ENCODE measurements at places on chromosomes 6 and 20.
A peak's percentile ranks its signal among the peaks of the same experiment; 100 is the strongest.

GRCh38 chr20:40019510-40019909, 669.5 kb downstream of the MAFB start:
- DNase-seq: no peak

GRCh38 chr6:51542475-51542874, 544.9 kb downstream of the PKHD1 start:
- DNase-seq: no peak

GRCh38 chr20:16777126-16777525, 29.0 kb downstream of the OTOR start:
- no peak for DNase-seq

DNA sequence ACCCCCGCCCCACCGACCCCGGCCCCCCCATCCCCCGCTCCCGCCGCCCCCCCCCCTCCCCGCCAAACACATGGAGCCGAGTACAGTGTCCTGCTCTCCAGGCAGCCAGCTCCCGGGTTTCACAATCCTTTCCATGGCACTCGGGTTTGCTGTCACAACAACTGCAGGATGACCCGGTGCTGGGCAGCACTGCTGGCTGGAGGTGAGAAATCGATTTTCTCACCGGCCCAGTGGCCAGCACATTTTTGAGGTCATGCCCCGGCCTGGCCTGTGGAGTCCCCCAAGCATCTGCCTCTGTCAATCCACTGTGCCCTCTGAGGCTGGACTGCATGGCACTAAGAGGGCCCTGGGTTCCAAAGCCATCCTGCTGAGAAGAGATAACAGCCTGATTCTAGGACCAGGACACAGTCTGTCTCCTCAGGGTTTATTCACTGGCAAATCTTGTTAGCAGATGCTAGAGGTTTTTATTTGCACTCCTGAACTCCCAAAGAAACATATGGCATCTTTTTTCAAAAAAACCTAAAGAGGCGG, 129.5 kb downstream of the NFATC2 start:
- no peak for DNase-seq

- no peak for DNase-seq
Measured at GRCh38 chr6:168315596-168315995, 4.0 kb downstream of the DACT2 start.

DNA sequence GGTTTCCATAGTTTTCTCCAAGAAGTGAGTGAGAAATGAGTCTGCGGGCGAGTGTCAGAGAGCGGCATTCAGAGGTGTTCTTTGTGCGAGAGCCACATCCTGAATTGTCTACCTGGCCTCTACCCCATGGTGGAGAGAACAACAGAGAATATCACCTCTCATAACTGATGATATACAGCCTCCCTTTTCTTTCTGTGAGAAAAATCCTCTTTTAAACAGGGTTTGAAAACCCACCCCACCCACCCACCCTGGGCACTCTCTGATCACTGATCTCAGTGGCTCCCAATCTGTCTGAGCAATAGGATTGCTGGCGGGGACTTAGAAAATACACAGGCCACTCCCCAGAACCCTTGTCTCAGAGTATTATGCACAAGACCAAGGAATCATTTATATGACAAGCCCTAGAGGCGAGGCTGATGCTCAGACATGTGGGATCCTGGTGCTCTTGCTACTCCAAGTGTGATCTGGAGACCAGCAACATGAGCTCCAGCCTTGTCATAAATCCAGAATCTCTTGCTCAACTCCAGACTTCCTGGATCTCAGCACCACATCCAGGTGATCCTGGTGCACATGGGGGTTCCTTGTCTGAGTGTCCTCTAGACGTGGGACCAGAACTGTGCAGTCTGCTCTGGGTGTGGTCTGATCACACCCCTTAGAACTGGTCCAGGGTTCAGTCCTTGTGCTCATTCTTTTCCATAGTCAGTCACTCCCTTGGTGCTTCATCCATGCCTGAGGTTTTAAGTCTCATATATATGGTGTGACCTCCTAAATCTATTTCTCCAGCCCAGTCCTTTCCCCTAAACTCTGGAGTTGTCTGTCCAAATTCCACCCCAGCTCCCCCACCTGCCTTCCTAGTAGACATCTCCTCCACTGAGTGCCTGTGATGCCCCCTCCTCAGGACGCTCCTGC, 5.3 kb downstream of the HLA-B start:
- no peak for DNase-seq

- peak; percentile 31 for DNase-seq
Measured at GRCh38 chr6:105326216-105326615, 76.7 kb downstream of the PREP start.

GRCh38 chr6:43856005-43856765, 86.2 kb downstream of the VEGFA start:
- DNase-seq: no peak

DNA sequence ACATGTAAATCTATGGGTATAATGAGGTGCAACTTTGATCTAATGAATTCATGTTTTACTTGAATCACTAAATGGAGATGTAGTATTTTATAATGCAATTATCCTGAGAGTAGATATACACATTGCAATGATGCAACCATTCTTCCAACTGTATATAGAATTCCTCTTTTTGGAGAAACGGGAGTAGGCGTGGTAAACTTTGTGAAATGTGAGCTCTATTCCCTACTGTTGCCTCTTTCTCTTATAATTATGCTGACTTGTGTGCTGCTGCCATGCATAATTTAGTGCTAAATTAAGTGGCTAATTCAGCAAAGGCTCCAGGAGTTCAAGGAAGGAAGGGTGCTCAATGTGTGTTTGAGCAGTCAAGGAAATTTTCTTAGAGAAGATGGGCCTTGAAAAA, 116.6 kb upstream of the SLC35B3 start:
- no peak for DNase-seq

DNA sequence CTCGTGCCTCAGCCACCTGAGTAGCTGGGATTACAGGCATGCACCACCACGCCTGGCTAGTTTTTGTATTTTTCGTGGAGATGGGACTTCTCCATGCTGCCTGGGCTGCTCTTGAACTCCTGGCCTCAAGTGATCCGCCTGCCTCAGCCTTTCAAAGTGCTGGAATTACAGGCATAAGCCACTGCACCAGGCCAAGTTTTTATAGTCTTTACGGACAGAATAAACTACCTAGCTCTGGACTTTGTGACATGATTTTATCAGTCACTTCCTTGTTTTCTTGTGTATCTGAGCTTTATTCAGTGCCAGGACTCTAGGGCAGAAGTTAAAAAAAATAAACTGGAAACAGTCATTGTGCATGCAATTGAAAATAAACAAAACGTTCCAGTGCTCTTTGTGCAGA, 46.7 kb upstream of the RALGAPA2 start:
- no peak for DNase-seq

DNA sequence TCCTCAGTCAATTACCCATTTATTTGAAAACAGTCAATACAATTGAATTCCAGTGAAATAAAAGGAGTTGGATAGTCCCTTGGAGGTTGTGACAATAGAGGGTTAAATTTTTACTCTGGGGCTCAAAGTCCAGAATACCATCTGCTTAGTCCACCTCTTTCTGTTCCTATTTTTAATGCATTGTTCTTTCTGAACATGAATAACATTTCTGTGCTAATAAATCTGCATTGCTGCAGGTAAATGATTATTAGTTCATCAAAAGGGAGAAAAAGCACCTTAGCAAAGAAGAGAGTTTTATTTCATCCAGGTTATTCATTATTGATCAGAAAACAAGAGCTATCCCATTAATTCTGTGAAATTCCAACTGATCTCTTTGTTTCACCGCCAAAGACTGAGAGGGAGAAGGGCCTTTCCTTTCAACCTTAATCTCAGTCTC, 166.1 kb upstream of the OLIG3 start:
- no peak for DNase-seq

DNA sequence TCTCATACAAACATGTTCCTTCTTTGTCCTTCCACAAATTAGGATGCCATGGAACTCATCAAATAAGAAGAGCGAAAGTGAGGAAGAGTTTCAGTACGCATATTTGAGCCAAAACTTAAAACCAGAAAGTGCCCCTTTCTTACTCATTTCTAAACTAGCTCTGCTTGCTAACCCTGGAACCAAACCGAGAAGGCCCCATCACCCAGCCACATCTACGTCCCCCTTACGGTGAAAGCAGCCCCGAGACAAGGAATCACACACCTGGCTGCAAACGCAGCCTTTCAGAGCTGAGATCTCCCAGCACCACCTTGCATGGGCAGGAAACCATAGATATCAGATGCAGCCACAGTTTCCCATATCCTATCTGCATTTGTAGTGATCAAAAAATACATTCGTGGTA, 28.5 kb downstream of the TRERF1 start:
- no peak for DNase-seq

DNA sequence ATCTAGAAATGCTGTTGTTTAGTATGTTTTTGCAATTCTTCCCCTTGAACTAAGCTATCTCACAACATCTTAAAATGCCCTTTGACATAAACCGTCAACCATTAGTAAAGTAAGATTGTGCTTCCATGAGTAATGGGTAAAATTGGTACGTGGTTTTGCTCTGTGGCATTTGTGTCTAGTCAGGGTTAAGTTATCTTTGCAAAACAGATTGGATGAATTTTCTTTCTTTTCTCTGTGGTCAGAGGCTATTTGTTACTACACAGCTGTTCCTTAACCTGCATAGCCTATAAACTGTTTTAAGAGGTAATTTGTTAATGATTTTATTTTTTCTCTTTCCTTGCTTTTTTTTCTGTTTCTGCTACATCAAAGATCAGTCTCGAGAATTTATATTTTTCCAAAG, 75.4 kb downstream of the RPP40 start:
- DNase-seq: no peak

GRCh38 chr6:137866200-137866913, 702 bp upstream of the TNFAIP3 start:
- DNase-seq: no peak
